Inflammatory macrophage treated with lipopolysaccharide for 1 hour (primary cell): ENCODE measurements at places on chromosomes 5 and 9.

DNA sequence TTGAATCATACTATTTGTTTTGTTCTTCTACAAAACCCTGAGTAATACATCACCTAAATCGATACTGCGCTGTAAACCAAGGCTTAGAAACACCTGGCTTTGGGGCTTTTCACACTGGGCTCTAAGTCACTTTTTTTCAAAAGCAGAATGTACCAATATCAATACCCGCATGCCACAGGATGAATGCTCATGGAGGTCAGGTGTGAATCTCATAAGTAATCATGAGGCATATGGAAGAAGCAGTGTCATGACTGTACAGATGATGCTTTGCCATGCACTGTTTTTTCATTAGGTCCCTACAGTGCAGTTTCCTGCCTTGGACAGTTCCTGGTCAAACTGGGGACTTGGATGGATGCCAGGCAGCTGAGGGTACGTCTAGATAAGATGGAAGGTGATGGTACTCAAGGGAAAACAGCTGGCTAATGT lies 49.0 kb upstream of the ATG10 start:
- DNase-seq, result no peak

- DNase-seq, result no peak
Measured at GRCh38 chr9:136280535-136281315, 23.2 kb downstream of the CCDC187 start.

DNA sequence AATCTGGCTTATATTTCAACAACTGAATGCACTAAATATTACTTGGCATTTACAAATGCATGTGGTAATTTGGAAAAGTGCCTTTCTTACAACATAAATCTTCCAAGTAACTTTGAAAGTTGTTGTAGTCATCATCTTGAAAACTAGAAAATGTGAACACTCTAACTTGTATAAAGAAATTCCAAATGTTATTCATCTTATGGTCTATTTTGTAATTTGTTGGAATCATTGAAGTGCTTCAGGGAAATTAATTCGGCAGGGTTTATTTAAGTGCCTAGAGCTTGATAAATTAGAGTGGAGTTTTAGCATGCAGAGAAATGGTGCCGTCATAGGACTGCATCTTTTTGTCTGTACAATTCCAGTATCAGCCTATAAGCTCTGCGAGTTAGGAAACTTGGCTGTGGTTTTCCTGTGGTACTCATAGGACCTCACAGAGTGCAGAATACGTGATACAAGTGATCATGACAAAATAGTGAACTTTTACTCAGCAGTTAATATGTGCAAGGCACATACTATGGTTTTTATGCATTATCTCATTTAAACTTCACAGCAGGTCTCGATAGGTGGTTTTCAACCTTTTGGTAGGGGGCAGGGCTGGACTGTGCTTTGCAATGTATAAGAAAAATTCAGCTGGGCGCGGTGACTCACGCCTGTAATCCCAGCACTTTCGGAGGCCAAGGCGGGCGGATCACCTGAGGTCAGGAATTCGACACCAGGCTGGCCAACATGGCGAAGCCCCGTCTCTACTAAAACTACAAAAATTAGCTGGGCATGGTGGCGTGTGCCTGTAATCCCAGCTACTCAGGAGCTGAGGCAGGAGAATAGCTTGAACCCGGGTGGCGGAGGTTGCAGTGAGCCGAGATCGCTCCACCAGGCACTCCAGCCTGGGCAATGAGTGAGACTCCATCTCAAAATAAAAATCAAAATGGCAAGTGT lies 79.6 kb downstream of the RAI14 start:
- no peak for DNase-seq

GRCh38 chr9:89501311-89501898 lies 3.5 kb upstream of the SEMA4D start:
- no peak for DNase-seq

GRCh38 chr5:78753093-78753531 lies 104.5 kb upstream of the LHFPL2 start:
- DNase-seq, result no peak

- no peak for DNase-seq
Measured at GRCh38 chr5:107806271-107806670, 135.5 kb upstream of the EFNA5 start.

- no peak for DNase-seq
Measured at GRCh38 chr9:5720151-5720550, 91.2 kb downstream of the RIC1 start.

- peak; percentile 14 for DNase-seq
Measured at GRCh38 chr9:77433675-77434445, 214.3 kb downstream of the GNA14 start.

DNA sequence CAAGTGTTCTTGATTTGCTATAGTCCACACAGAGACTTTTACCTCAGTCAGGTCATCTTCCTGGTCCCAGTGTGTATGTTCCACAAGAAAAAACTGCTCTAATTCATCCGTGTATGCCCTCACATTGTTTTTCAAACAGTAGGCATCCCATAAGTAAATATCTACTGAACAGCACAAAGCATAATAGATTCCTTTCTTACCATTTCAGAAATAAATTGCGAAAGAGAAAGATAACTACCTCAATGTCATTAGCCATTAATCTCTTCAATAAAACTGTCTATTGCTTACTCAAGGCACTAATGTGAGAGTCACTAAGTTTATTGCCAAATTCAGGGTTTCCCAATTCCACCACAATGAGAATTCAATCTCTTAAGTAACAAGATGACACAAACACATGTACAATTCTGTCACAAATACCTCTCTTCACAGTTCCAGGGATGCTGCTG lies 9.6 kb downstream of the FBXW2 start:
- DNase-seq, result peak; percentile 93

- no peak for DNase-seq
Measured at GRCh38 chr9:98929071-98929470, 14.6 kb upstream of the COL15A1 start.

DNA sequence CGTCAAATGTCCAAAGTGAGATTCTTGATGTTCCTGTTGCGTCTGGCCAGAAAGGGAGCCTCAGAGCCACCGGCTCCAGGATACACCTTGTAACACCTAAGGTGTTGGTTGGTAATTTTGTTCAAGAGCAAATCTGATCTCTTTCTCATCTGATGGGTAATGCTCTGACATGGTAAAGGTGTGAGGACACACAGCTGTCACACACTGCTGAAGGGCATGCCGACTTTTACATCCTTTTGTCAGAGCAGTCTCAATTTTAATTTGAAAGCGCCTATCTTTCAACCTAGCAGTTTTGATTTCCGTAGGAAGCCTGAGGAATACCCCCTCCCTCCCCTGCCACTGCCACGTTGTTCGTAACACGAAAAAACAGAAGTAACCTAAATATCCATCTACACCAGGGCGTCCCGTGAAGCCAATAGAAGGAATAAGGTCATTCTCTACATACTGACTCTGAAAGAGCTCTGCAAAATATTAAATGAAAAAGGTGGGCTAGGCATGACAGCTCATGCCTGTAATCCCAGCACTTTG lies 57.4 kb downstream of the TSTD2 start:
- no peak for DNase-seq

DNA sequence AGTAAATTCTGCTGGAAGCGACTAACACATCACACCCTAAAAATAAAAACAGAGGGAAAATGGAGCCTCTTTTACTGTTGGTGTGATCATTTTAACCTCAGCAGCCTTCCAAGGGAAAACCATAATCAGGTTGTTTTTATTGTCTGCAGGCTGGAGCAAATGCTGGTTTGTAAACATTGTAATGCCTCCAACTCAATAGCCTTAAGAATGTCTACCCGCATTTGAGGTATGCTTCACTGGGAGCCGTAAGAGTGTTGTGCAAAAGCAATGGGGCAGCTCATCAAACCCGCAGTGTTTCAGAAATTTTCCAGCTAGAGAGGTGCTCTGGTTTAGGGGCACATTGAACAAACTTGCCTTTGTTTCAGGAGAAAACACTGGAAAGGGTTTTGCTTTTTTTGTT lies 17.0 kb downstream of the NIM1K start:
- DNase-seq, result no peak

GRCh38 chr5:119287547-119288111 lies 68.2 kb upstream of the TNFAIP8 start:
- no peak for DNase-seq

DNA sequence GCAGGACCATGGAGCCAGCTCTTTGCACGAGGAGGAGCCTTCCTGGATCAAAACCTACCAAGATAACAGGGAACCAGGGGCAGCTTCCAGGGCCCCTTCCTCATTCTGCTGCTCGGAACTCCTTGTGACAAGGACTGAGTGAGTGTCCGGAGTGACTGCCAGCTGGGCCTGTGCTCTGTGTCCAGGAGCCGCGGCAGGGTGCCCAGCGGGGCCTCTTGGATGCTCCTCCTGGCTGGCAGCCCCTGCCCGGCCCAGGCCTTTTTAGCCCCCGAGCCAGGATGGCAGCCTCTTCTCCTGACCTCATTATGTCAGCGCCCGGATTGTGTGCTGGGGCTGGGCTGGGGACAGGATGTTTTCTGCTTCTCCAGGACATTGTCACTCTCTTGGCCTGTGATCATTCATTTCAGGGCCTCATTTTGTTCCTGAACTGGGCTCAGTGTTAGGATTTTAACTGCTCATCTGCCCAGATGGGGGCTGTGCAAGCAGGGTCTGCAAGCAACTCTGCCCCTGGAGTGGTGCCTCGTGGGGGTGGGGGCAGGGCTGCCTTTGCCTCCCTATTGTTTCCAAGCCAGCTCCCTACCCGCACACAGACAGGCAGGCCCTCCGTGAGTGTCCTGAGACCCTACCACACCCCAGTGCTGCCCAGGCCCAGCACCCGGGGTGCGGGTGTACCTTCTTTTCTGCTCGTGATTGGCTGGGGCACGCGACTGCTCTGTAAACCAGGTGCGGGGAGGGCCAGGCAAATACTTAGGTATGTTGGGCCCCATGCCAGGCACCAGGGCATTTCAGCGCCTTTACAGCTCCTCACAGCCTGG lies 161.6 kb downstream of the COL23A1 start:
- no peak for DNase-seq

DNA sequence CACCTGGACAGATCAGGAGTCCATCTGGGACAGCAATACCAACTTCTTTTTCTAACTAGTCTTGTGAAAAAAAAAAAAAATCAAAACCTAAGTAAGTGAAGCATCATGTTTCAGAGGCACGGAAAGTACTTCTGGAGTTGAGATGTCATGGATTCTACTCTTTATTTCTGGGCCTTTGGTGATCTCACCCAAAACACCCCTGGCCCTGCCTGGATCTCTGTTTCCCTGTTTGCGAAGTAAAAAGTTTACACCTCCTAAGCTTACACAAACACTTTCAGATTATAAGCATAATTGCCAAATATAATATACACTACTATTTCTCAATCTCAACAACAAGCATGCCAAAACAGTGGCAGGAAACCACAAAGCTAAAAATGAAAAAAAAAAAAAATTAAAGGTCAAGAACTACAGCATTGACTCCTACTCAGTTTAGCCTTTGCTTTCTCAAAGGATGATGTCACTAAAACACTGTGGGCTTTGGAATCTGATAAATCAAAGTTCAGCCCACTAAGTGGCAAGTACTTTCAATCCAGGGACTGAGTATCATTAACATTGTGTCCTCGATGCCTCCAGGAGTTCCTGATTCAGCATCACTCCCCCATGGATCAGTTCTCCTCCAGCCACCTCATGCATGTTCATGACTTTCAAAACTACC lies 291.9 kb downstream of the NFIB start:
- no peak for DNase-seq

GRCh38 chr9:76333964-76334363 lies 60.3 kb downstream of the RFK start:
- no peak for DNase-seq

- DNase-seq, result no peak
Measured at GRCh38 chr5:80192507-80193241, 63.2 kb downstream of the SERINC5 start.

- DNase-seq, result no peak
Measured at GRCh38 chr5:158154226-158155005, 295.5 kb upstream of the CLINT1 start.

DNA sequence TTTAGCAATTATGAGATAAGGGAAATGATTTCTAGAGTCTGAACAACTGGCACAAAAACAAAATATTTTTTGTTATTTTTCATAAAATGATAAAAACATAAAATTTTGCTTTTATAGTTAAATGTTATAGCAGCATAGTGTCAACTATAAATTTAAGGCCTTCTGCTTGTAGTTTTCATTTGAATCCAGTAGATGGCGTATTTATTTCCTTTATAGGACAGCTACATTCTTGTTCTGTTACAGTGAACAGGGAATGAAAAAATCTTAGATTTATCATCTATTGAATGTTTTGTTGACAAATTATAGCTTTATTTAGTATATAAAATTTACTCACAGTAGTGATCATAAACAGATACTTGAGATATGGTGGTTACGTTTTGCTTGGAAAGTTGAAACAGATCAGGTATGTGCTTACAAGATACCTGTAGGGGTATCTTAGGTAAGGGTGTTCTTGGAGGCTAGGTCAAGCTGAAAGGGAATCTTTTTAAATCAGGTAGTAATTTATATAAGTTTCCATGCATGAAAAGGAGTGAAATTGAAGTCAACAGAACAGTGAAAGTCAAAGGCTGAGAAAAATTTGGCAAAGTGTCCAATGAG lies 239.3 kb upstream of the GRIN3A start:
- no peak for DNase-seq

DNA sequence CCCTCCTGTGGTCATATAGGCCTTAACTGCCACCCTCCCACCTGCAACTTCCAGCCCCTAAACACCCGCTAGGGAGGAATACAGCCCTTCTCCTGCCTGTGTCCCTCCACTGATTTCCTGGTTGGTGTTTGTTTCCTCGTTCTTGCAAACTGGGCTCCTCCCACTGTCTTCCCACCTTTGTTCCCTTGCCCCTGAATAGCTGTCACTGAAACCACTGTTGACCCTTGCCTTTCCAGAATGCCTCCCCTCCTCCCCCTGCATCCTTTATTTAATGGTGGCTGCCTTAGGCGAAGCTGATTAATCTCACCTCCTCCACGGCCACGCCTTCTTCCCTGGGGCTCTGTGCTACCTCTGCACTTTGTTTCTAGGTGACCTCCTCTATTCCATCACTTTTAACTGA lies 626.7 kb downstream of the BNC2 start:
- DNase-seq, result no peak

- no peak for DNase-seq
Measured at GRCh38 chr9:98572054-98572627, 136.6 kb downstream of the GABBR2 start.

GRCh38 chr9:91117959-91118703 lies 243.6 kb downstream of the AUH start:
- DNase-seq, result peak; percentile 12

DNA sequence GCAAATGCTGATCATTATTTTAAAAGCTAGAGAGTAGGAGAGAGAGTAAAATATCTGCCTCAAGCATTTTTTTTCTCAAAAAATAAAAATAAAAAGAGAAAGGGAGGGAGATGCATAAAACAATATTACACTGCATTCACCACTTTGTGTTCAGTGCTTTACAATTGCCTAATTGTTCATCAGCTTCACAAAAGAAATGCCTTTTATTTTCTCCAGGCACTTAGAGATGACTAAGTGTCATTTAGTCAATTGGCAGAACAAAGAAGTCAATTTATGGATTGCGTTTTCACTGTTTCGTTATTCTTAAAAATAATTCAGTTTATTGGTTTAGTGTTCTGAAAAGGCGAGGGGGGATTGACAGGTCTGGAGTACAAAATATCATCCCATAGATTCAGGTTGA lies 232.5 kb upstream of the CCNH start:
- DNase-seq, result no peak

DNA sequence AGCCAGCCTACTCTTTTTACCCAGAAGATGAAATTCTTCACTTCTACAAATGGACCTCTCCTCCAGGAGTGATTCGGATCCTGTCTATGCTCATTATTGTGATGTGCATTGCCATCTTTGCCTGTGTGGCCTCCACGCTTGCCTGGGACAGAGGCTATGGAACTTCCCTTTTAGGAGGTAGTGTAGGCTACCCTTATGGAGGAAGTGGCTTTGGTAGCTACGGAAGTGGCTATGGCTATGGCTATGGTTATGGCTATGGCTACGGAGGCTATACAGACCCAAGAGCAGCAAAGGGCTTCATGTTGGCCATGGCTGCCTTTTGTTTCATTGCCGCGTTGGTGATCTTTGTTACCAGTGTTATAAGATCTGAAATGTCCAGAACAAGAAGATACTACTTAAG lies 16.6 kb downstream of the OCLN start:
- DNase-seq, result peak; percentile 11
